ENCODE measurements at places on chromosomes 5 and 9.

GRCh38 chr9:124077915-124078572, 66.5 kb downstream of the LHX2 start:
- H3K4me3 ChIP-seq: no peak overlapping the region
- DNase-seq: no peak
- no peak overlapping the region for H3K27ac ChIP-seq
- H3K36me3 ChIP-seq: no peaks in the 10 kb centered on the region

- H3K27me3 ChIP-seq: no peaks in the 10 kb centered on the region
- no peak overlapping the region for H3K27ac ChIP-seq
- no peaks in the 10 kb centered on the region for H3K4me1 ChIP-seq
- DNase-seq: no peak
- H3K4me3 ChIP-seq: no peak overlapping the region
These were observed 280.1 kb downstream of the FBXL17 start for GRCh38 chr5:108101821-108102220.

GRCh38 chr9:97501972-97502221, 431 bp downstream of the TMOD1 start:
- no peak overlapping the region for H3K4me3 ChIP-seq
- no peak for DNase-seq
- H3K36me3 ChIP-seq: peaks cover 3% of the 10 kb centered on the region

GRCh38 chr5:1172670-1173404, 28.6 kb upstream of the SLC6A19 start:
- no peak for DNase-seq
- no peak overlapping the region for H3K4me3 ChIP-seq
- no peak overlapping the region for H3K27ac ChIP-seq
- peaks cover 2% of the 10 kb centered on the region for H3K4me1 ChIP-seq

- H3K36me3 ChIP-seq: peaks cover 9% of the 10 kb centered on the region
- peaks cover 22% of the 10 kb centered on the region for H3K4me1 ChIP-seq
- no peak for DNase-seq
- H3K4me3 ChIP-seq: no peak overlapping the region
- no peak overlapping the region for H3K27ac ChIP-seq
- no peaks in the 10 kb centered on the region for H3K27me3 ChIP-seq
These were observed 39.6 kb downstream of the UBAP1 start for GRCh38 chr9:34218446-34218845.

DNA sequence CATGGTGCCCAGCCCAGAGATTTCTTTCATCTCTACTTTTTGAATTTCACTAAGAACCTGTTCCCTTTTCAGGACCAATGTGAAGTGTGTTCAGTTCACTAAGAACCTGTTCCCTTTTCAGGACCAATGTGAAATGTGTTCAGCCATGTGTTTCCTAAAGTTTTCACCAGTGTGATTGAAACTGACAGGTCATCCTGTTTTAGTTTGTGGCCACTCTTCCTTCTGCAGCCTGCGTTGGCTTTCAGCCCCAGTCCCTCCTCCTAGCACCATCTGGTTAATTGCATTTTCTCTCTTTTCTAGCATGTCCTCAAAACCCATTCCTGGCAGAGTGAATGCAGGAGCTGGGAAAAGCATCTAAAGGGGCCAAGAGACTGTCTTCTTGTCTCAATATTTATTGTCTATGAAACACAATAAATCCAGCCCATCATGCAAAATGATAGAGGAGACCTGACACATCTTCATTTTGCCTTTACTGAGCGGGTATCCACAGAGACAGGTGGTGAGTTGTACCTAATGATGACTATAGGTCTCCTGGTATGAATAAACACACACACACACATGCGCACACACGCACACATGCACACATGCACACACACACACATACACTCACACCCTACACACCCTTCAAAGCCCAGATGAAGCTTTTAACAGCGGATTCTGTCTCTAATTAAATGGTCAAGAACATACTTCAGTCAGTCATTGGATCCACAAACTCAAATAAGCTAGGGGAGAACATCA, 6.1 kb upstream of the PANK3 start:
- DNase-seq: no peak
- H3K4me3 ChIP-seq: no peak overlapping the region
- peaks cover 2% of the 10 kb centered on the region for H3K4me1 ChIP-seq
- no peak overlapping the region for H3K27ac ChIP-seq
- H3K36me3 ChIP-seq: no peaks in the 10 kb centered on the region

All from mesothelial cell of epicardium (in vitro differentiated cells).